Right hindlimb (tissue), 1 donor: ENCODE measurements at places on chromosomes 16 and 17.

DNA sequence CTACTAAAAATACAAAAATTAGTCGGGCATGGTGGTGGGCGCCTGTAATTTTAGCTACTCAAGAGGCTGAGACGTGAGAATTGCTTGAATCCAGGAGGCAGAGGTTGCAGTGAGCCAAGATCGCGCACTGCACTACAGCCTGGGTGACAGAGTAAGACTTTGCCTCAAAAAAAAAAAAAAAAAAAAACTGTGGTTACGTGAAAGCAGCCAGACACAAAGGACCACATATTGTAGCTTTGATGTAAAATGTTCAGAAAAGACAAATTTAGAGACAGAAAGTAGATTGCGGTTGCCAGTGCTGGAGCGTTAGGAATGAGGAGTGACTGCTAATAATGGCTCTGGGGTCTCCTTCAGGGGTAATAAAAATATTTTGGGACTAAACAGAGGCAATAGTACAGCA is 4.0 kb upstream of the MEAK7 start:
- no peak for DNase-seq

GRCh38 chr16:81808933-81809480 is 29.9 kb downstream of the PLCG2 start:
- DNase-seq: no peak

GRCh38 chr17:36072431-36073121 is 8.5 kb downstream of the CCL18 start:
- peak; percentile 33 for DNase-seq

- DNase-seq: no peak
Observed at GRCh38 chr16:74698222-74698621, 2.4 kb downstream of the MLKL start.

DNA sequence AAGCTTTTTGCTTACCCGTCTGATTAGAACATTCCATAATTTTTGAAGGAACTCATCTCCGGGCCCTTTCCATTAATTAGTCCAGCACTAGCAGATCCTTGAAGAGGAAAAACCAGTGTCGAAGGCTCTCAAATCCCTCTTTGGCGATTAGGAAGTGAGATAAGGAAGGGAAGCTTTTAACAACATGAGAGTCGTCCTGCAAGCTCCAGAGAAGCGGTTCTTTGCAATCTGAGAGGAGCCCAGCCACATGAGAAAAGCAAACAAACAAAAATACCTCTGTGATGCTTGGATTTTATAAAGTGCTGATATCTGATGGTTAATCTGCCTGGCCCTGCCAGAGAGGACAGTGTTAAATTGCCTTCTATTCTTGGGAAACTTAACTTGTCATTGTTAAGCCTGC is 339.8 kb upstream of the SALL1 start:
- no peak for DNase-seq

- DNase-seq: no peak
Observed at GRCh38 chr17:75652934-75653549, 13.9 kb downstream of the RECQL5 start.

- no peak for DNase-seq
Observed at GRCh38 chr16:52293204-52293603, 253.7 kb downstream of the TOX3 start.

GRCh38 chr16:54936201-54936978 is 5.7 kb downstream of the IRX5 start:
- peak; percentile 57 for DNase-seq

GRCh38 chr17:18141210-18141803 is 32.8 kb downstream of the MYO15A start:
- DNase-seq: no peak

DNA sequence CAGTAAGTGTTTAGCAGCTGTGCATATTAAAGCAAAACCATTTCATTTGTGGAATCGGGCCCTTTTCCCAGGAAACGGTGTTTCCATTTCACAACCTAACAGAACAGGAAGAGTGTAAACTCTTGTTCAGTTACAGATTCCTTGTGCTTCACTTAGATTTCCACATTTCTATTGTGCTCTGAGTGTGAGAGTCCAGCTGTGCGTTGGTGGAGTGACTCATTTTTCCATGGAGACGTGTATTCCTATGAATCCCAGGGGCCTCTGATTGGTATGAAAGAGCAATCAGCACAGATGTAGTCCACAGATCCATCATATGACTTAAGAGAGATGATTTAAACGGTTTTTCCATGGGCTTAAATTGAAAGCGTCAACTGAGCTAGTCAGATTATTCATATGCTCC is 13.3 kb upstream of the CAVIN1 start:
- peak; percentile 81 for DNase-seq

DNA sequence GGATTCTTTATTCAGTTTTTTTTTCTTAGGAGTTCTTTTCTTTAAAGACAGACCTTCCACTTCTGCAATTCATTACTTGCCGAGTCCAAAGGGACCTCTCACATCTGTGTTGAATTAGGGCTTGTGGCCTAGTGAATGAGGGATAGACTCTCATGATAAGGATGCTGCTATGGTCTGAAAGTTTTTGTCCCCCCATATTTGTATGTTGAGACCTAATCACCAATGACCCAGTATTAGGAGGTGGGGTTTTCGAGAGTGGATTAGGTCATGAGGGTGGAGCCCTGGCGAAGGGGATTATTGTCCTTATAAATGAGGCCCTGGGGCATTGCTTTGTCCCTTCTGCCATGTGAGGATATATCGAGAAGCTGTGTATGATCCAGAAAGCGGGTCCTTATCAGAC is 9.5 kb downstream of the KRT12 start:
- DNase-seq: peak; percentile 35

GRCh38 chr16:73019457-73020362 is 28.2 kb downstream of the ZFHX3 start:
- no peak for DNase-seq

DNA sequence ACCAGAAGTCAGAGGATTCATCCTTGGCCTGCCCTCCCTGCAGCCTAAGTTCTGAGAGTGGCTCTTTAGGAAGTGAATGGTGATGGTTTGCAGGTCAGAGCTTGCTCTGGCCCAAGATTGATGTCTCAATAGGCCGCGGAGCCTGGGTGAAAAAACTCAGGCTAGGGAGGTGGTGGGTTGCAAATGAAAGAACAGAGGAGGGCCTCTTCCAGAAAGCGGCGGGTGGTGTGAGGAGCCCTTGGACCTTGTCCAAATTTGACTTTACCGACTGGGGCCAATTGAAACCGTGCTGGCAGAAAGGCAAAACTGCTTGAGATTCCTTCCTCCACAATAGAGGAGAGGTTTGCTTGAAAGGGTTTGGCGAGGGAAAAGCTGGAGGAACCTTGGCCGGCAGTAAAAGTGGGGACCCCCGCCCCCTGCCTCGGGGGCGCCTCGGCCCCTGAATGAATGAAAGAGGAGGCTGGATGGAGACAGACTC is 331.3 kb downstream of the SEC14L1 start:
- DNase-seq: peak; percentile 84

- no peak for DNase-seq
Observed at GRCh38 chr17:76897023-76897422, 28.8 kb downstream of the MGAT5B start.

DNA sequence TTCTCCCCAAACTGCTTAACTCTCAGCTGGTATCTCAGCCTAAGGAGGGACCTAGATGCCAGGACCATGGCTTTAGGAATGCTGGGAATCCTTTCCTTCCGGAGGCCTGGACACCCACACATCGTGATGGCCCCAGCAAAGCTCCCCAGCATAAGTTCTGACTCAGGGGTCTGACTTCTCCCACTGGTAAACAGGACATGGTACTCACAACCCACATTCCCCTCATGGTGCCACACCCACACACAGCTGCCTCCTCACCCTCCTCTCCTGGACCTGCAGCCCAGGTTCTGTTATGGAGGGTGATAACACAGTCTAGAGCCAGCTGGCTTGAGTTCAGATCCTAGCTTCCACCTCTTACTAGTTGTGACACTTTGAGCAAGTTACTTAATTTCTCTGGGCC is 719 bp upstream of the RNF227 start:
- no peak for DNase-seq

DNA sequence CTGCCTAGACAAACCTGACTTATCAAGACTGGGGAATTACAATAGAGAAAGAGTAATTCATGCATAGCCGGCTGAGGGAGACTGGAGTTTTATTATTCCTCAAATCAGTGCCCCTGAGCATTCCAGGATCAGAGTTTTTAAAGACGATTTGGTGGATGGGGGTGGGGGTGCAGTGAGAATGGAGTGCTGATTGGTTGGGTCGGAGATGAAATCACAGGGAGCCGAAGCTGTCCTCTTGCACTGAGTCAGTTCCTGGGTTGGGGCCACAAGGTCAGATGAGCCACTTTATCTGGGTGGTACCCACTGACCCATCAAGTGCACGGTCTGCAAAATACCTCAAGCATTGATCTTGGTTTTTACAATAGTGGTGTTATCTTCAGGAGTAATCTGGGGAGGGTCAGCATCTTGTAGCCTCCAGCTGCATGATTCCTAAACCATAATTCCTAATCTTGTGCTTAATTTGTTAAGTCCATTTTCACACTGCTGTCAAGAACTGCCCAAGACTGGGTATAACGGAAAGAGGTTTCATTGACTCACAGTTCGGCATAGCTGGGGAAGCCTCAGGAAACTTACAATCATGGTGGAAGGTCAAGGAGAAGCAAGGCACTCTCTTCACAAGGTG is 69.6 kb downstream of the MARF1 start:
- no peak for DNase-seq

DNA sequence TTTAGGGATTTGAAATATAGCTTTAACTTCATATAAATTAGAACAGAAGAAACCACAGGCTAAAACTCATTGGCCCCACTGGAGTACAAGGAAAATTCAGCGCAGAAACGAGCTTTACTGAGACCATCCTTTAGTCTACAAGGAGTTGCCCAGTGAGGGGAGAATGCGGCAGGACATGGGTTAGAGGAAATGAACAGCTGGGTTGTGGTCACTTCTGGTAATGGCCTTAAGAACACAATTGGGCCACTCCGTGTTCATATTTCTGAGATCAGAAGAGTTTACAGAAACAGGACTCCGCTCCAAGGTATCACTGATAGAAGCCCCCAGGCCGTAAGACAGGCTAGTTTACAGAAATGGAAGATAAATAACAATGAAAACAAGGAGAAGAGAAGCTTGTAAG is 188.3 kb downstream of the ZFHX3 start:
- DNase-seq: no peak

GRCh38 chr16:19809121-19809635 is 75.5 kb downstream of the GPRC5B start:
- no peak for DNase-seq

- DNase-seq: no peak
Observed at GRCh38 chr16:14289692-14290340, 218.7 kb downstream of the MRTFB start.

DNA sequence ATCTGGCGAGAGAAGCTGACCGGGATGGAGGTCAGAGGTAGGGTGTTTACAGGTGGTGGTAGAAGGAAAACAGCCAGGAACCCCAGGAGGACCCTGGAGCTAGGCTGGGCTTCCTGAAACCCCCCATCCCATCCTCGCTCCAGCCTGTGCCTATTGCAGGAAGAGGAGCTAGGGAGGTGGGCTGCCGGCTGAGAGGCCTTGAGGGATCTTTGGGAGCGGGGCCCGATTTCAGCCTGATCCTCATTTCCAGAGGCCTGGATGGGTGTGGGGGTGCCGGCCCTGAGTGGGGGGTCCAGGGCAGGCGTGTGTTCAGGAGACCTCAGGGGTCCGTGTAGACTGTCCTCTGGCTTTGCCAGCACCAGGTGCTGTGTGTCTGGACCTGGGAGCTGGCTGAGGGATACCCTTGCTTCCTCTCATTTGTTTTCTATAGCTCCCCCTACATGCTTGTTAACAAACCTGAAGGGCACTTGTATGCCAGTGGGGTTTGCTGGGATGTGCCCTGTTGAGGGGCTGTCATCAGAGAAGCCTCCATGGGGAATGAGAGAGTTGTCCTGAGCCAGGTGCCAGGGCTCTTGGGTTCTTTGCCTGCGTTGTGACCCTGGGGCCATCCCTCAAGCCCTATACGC is 18.9 kb upstream of the RAP1GAP2 start:
- no peak for DNase-seq

DNA sequence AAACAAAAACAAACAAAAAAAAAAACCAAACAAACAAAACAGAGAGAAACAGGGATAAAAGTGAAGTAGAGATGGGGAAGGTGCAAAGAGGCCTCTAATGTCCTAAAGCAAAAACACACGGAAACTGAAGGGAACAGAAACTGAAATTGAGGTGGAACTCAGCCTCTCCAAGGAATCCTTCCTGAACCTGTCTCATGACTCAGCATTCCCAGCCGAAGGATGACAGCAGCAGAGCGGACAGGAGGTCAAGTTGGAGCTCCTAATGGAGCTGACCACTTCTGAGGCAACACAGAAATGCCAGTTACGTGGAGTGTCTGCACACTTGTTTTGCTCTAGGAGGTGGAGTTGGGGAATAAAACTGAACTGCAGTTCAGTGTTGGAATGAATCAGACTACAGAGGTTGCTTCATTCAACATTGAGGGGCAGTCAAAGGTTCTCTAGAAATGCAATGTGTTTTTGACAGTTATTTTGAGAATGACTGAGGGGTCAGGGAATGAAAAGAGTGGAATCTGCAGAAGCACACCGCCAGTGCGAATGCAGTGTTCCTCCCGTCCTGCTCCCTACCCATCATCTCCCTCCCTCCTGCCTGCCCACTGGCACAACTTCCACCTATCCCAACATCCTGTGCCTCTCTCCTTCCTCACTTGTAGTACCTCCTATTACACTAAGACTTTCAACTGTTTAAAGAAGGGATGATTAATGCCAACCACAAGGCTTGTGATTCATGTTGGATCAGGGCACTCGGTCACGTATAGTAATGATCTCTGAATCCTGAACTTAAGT is 6.3 kb downstream of the UBE2O start:
- no peak for DNase-seq

- DNase-seq: no peak
Observed at GRCh38 chr17:42873315-42873714, 22.3 kb downstream of the AOC3 start.

DNA sequence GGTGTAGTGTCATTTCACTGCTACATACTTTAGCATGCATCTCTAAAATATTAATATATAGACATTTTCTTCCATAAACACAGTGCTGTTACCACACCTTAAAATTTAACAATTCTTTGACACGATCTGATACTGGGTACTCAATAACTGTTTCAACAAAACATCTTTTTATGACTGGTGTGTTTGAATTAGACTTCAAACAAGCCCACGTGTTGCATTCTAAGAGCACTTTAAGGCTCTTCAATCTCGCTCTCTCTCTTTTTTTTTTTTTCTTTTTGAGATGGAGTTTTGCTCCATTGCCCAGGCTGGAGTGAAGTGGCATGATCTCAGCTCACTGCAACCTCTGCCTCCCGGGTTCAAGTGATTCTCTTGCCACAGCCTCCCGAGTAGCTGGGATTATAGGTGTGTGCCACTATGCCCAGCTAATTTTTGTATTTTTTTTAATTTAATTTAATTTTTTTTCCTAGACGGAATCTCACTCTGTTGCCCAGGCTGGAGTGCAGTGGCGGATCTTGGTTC is 15.8 kb upstream of the SLC46A1 start:
- no peak for DNase-seq

DNA sequence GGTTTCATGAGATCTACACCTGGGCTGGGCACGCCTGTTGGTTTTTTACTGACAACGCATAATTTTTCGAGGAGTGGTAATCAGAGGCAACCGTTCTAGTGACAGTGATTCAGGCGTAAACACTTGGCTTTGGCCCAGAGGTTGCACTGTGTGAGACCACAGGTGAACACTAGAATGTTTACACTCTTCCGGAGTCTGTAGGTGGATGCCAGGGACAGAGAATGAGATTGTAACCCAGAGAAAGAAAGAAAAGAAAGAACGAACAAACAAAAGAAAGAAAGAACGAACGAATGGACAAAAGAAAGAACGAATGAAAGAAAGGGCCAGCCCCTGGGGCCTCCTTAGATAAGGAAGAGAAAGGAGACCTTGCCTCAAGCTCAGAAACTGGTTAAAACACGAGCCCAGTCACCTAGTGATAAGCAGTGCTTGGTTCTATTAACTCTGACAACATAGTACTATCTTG is 113.2 kb downstream of the PRKCB start:
- no peak for DNase-seq
